Activated T-cell treated with anti-CD3 and anti-CD28 coated beads, Interleukin-2, amount 50 U/mL, for 72 hours (primary cell): ENCODE measurements at places on chromosomes 7 and 10.
A peak's percentile ranks its signal among the peaks of the same experiment; 100 is the strongest.

GRCh38 chr7:147413557-147413870 lies 1177.1 kb upstream of the C7orf33 start:
- DNase-seq = no peak

GRCh38 chr7:88737632-88738031 lies 21.9 kb upstream of the ZNF804B start:
- no peak for DNase-seq

DNA sequence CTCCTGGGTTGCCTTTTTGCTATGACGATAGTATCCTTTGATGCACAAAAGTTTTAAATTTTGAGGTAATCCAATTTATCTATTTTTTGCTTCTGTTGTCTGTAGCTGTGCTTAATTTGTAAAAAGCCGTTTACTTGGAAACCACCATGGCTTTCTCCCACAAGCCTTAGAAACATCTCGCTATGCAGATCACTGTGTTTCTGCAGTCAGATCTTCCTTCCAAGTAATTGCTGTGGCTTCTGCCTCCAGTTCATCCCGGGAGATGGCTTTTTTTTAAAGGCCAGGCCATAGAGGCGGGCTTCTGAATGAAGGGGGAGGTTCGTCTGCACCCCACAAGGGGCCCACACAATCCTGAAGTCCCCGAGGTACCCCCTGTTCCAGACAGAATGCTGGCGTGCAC lies 48.3 kb upstream of the OCM2 start:
- DNase-seq = no peak

GRCh38 chr10:3422282-3422681 lies 249.7 kb upstream of the PITRM1 start:
- DNase-seq = no peak

- no peak for DNase-seq
Observed at GRCh38 chr7:80775482-80775881, 137.0 kb downstream of the CD36 start.

GRCh38 chr10:1628757-1629156 lies 108.6 kb downstream of the ADARB2 start:
- DNase-seq = no peak

GRCh38 chr10:21488957-21489446 lies 36.5 kb downstream of the SKIDA1 start:
- no peak for DNase-seq

GRCh38 chr7:17422966-17423365 lies 124.5 kb downstream of the AHR start:
- DNase-seq = no peak

- DNase-seq = no peak
Observed at GRCh38 chr10:63268149-63268797, 135.1 kb downstream of the NRBF2 start.

GRCh38 chr10:43901302-43901701 lies 252.6 kb upstream of the ZNF32 start:
- DNase-seq = no peak

GRCh38 chr10:5659702-5660528 lies 6.5 kb downstream of the ASB13 start:
- peak; percentile 27 for DNase-seq

- DNase-seq = peak; percentile 65
Observed at GRCh38 chr10:72088889-72089575, 681 bp upstream of the SPOCK2 start.

GRCh38 chr10:72626444-72626754 lies 520 bp upstream of the MICU1 start:
- DNase-seq = no peak
